Activated naive CD8-positive, alpha-beta T cell treated with anti-CD3 and anti-CD28 coated beads, Interleukin-2, amount 10 ng/mL, durations not matched to agents 7 days and 5 days (primary cell): ENCODE measurements at places on chromosomes 7 and 10. TPM values are rescaled to one million over a fixed set of nuclear protein-coding genes. Genes with fewer than 3 reads are reported as not detected.

DNA sequence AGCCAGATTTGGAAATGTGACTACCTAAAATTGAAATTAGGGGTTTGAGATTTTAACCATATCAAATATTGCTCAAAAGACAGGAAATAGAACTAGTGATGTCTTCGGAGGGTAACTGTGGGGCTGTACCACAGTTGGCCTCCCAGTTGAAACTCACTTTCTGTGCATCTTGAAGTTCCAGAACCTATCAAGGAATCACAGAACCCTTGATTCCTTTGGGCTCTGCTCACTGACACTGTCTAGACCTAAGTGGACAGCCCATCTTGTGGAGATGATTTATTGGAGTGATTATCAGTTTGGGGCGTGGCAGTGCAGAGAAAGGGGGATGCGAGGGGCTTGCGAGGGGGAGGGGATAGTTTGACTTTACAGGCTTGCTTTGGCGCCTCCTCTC is 134.2 kb upstream of the GJD4 start:
- no peak for DNase-seq
- no peak overlapping the region for H3K4me3 ChIP-seq
- H3K4me1 ChIP-seq = peaks cover 15% of the 10 kb centered on the region
- H3K27ac ChIP-seq = no peak overlapping the region
- no peaks in the 10 kb centered on the region for H3K27me3 ChIP-seq

GRCh38 chr10:110474826-110475225 is 22.9 kb upstream of the DUSP5 start:
- no peak overlapping the region for H3K4me3 ChIP-seq
- no peaks in the 10 kb centered on the region for H3K4me1 ChIP-seq
- H3K27me3 ChIP-seq = no peaks in the 10 kb centered on the region
- H3K27ac ChIP-seq = no peak overlapping the region

DNA sequence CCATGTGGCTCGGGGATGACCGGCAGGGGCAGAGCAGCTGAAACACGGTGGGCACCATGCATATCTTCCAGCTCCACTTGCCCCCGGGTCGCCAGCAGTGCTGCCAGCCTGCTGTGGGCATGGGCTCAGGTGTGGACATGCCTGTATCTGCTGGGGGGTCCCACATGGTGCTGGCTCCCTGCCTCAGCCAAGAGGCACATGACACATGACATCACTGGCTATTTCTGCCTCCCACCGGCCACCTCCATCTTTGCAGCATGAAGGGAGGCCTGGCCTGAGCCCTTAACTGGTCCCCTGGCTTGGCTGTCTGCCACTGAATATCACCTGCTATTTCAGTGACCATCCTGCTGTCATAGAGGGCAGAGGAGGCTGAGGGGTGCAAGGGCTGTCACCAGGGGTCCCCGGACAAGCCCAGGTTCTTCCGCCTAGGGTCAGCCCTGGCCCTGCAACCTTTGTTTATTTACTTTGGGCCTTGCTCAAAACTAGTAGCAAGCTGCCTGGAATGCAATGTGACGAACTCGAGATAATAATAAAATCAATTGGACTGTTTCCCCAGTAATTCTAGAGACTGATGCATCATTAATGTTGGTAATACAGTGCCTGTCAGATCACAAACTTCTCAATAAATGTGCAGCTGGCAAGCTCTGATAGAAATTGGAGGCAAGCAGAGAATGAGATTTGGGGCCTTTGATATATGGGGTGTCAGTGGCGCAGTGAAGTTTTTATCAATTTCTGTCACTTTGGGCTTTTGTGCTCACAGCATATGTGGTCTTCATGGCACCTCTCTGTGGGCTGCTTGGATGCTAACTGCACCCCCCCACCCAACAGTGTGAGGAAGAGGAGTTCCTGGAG is 28.5 kb downstream of the ZMIZ1 start:
- H3K36me3 ChIP-seq = no peaks in the 10 kb centered on the region
- no peak overlapping the region for H3K27ac ChIP-seq
- DNase-seq = no peak
- peaks cover 12% of the 10 kb centered on the region for H3K4me1 ChIP-seq
- no peak overlapping the region for H3K4me3 ChIP-seq

GRCh38 chr7:32204361-32205018 is 134.3 kb upstream of the PDE1C start:
- DNase-seq = no peak
- no peaks in the 10 kb centered on the region for H3K4me1 ChIP-seq
- no peaks in the 10 kb centered on the region for H3K27me3 ChIP-seq
- no peak overlapping the region for H3K27ac ChIP-seq

DNA sequence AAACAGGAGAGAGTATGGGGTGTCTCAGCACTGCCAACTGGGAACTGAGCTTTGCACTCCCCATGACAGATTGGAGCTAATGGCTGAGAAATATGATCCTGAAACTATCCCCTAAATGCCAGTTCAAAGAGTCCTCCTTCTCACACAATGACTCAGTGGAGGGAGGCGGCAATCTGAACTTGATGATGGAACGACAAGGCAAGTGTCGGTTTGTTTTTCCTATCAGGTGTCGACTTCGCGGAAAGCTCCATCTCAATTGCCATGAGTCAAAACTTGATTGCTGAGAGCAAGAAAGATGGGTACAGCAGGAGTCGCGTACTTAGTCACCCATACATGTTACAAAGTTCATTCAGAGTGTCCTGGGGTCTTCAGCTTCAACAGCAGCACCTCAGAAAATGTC is 52.5 kb downstream of the NPY start:
- H3K27ac ChIP-seq = no peak overlapping the region
- no peaks in the 10 kb centered on the region for H3K4me1 ChIP-seq
- no peak overlapping the region for H3K4me3 ChIP-seq
- H3K36me3 ChIP-seq = no peaks in the 10 kb centered on the region
- no peak for DNase-seq

Gene OR2A5
- total RNA-seq = not detected

DNA sequence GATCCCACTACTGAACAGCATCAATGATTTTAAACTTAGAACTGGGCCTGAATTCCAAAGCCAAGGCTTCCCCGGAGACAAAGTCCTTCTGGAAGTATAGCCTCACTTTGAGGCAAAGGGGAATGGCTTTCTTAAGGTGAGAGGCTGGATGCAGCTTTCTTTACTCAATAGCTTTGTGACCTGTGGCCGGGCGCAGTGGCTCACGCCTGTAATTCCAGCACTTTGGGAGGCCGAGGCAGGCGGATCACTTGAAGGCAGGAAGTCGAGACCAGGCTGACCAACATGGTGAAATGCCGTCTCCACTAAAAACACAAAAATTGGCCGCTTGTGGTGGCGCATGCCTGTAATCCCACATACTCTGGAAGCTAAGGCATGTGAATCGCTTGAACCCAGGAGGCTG is 3.2 kb upstream of the FGFR2 start:
- no peaks in the 10 kb centered on the region for H3K36me3 ChIP-seq
- H3K27me3 ChIP-seq = peaks cover 36% of the 10 kb centered on the region
- no peak overlapping the region for H3K27ac ChIP-seq

DNA sequence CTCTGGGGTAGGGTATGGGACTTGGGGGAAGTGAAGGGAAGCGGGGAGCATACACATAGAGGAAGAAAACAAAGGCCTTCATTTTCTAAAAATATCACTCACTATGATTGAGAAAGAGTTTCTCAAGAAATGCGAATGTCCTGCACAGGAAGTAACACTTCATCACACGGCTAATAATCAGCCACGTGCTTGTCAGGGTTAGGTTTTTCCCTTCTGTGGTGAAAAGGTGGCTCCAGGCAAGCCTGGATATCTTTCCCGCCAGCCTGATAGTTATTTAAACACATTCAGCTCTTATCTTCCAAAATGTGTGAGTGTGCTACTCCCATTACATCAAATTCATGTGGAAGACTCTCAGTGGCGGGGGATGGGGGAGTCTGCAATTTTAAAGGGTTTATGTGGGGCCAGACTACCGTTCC is 166.4 kb upstream of the ADO start:
- no peak overlapping the region for H3K4me3 ChIP-seq
- no peak overlapping the region for H3K27ac ChIP-seq
- no peaks in the 10 kb centered on the region for H3K4me1 ChIP-seq
- H3K27me3 ChIP-seq = no peaks in the 10 kb centered on the region
- no peaks in the 10 kb centered on the region for H3K36me3 ChIP-seq

DNA sequence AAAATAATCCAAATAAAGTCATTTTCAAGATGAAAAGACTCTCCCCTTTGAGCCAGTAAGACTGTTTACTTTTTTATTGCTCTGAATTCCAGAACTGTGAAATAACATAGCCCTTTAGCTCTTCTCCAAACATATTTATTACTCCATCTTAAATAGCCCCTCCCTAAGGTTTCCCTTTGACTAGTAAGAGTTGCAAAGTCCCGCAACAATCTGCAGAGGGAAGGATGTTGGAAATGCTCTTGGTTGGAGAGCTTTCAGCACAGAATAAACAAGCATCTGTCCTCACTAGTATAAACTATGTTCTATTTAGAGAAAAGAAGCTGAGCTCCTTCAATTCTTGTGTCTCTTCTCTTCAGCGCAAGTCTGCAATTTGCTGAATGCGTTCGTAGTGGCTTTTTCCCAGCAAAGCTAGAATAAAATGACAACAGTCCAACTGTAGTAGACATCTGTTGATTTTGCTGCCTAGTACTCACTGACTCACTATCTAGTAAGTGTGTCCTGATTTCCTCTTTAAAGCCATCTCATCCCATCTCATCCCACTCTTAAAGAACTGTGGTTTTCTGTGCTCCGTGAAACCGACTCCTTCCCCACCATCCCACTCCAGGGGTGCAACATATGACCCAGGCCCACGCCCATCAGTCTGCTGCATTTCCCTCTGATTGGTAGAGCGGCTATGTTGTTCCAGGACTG is 104.0 kb downstream of the FAM107B start:
- H3K36me3 ChIP-seq = peaks cover 10% of the 10 kb centered on the region
- H3K4me1 ChIP-seq = peaks cover 9% of the 10 kb centered on the region
- no peak for DNase-seq

GRCh38 chr10:28564905-28565304 is 32.0 kb downstream of the WAC start:
- no peak overlapping the region for H3K27ac ChIP-seq
- H3K36me3 ChIP-seq = peaks cover 45% of the 10 kb centered on the region
- H3K4me3 ChIP-seq = no peak overlapping the region
- peaks cover 39% of the 10 kb centered on the region for H3K4me1 ChIP-seq
- H3K27me3 ChIP-seq = no peaks in the 10 kb centered on the region
- DNase-seq = no peak

DNA sequence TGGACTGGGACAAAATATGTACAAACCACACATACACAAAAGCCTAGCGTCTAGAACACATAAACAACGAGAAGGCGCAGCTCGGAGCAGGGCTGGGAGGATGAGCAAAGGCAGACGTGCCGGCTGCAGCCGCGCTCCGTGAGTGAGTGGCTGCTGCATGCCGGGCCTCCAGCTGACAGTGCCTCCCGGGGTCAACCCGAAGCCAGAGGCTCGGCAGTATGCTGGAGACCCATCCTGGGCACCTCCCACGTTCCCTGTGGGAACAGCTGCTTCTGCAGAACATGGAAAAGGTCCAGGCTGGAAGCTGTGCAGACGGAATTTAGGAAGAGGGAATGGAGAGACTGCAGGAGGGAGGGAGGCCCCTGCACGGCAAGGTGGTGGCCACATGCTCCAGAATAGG is 3.6 kb upstream of the GPR146 start:
- H3K4me3 ChIP-seq = no peak overlapping the region
- no peak overlapping the region for H3K27ac ChIP-seq
- peaks cover 4% of the 10 kb centered on the region for H3K27me3 ChIP-seq
- no peaks in the 10 kb centered on the region for H3K36me3 ChIP-seq

- DNase-seq = no peak
- no peaks in the 10 kb centered on the region for H3K27me3 ChIP-seq
- H3K4me1 ChIP-seq = peaks cover 4% of the 10 kb centered on the region
- peaks cover 52% of the 10 kb centered on the region for H3K36me3 ChIP-seq
- no peak overlapping the region for H3K4me3 ChIP-seq
- H3K27ac ChIP-seq = no peak overlapping the region
Measured at GRCh38 chr7:30633223-30633622, 38.5 kb downstream of the GARS1 start.

DNA sequence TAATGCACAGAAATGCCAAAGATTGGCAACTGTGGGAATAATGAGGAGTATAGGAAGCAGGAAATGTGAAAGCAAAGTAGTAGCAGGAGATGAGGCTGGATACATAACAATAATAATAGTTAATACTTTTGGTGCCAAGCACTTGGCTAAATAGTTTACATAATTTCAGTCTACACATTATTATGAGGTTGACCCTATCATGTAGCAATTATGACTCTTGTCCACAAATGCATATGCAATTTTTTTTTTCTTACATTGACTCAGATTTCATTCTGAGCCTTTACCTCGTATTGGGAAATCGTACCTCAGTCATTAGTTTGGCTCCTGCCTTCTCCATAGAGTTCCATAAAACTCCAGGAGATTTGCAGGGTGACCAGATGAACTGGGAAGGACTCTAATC is 219.9 kb downstream of the SUGCT start:
- H3K36me3 ChIP-seq = no peaks in the 10 kb centered on the region
- H3K27me3 ChIP-seq = no peaks in the 10 kb centered on the region
- H3K4me1 ChIP-seq = no peaks in the 10 kb centered on the region
- H3K4me3 ChIP-seq = no peak overlapping the region

DNA sequence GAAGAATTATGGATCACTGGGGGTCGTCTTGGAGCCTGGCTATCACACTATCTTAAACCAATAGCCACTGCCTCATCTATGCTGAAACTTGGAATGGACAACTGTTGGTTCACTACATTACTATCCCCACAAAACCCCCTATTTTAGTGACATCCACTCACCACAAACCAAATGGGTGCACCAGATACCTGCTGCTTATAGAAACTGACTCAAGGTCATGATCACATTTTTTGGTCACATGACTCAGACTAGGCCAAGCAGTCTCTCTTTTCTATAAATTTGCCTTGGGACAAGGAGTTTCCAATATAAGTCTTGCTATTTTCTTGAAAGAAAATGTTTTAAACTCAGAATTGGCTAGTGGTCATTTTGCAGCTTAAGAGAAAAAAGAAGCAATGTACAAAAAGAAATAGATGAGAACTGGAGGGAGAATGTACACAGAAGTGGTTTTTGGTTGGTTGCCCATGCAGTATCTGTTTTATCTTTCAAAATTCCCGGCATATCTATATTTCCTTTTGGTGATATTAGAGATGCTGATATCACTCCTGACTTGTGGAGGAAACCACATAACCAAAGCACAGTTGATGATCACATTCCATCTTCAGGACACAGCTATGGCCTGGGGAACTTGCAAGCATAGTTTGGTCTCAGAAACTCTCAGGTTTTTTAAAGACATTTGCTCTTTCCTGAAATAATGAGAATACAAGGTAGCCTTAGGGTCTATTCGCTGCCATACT is 85.2 kb upstream of the CACNA2D1 start:
- no peaks in the 10 kb centered on the region for H3K36me3 ChIP-seq
- H3K27me3 ChIP-seq = peaks cover 2% of the 10 kb centered on the region
- H3K27ac ChIP-seq = no peak overlapping the region
- H3K4me1 ChIP-seq = no peaks in the 10 kb centered on the region
